ENCODE measurements at places on chromosomes 16 and 17. TPM values are rescaled to one million over a fixed set of nuclear protein-coding genes. Genes with fewer than 3 reads are reported as not detected.

- no peak for DNase-seq
Observed at GRCh38 chr17:4584101-4584916, at the start of gene SMTNL2. Gene SMTNL2 (plus strand): TSS chr17:4584529. CDS start chr17:4584606, 77 bp downstream.

TMC5 gene
- not detected for total RNA-seq

DNA sequence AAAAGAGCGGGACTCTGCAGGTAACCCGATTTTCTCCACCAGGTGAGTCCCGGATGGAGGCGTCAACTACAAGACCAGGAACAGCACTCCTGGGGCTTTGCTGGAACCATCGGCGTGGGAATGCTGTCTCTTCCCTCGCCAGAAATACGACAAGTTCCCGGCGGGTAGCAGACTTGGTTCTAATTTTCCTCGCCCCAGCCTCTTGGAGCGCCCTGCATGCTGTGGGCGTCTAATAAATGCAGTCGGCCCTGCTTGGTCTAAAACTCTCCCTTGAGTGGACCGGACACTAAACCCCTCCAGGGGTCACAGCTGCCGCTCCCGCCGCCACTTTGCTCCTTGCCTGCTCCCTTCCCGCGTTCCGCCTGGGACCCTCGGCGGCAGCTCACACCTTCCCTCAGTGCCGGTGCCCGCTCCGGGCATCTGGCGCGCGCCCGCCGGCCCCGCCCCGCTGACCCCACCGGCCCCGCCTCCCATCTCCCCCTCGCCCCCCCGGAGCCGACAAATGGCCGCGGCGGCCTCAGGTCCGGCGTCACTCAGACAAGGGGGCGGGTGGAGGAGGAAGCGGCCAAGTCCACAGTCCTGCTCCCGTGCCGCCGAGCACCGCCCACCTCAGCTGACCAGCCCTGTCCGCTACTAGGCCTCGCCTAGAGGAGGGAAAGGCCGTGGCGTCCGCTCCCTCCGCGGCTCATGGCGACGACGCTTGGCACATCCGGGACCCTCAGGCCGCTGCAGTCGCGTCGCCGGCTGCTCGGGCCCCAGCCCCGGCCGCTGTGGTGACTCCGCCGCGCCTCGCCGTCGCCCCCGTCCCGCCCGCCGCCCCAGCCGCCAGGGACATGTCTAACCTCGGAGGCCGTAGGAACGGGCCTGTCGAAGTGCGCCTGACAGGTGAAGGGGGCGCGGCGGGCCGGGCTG, 65.8 kb downstream of the KPNA2 start:
- peak; percentile 93 for DNase-seq

DNA sequence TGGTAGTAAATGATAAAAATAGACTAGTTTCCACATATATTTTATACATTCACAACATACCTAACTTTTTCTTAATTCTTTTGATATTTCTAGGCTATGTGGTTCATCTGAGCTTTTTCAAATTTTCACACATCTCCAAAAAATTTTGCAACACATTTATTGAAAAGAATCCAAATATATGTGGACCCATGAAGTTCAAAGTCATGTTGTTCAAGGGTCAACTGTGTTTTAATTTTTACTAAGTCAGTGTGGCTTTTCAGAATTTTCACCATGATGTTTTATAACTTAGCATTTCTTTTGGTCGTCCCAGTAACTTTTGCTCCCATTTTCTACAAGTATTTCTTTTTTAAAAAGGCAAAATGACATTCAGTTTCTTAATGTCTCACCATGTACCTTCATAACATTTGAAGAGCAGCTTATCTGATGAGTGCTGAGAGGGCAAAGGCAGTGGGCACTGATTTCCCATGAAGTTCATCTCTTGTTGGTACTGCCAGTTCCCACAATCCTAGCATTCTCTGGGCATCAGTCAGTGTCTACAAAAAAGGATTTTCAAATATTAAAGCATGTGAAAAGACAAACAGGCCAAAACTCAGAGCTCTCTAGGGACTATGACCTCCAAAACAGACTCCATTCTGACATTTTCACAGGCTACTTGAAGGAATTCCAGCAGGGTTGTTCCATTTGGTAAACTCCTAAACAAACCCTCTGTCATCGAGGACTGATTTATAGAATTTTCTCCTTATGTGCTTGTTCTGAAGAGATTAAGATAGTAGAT, 80.3 kb downstream of the MRTFB start:
- DNase-seq: peak; percentile 43

PROCA1 gene
- 1.6 TPM for total RNA-seq

GRCh38 chr16:80175011-80175410, 365.8 kb upstream of the DYNLRB2 start:
- peak; percentile 32 for DNase-seq

KRTAP3-1 gene
- not detected for total RNA-seq

DNA sequence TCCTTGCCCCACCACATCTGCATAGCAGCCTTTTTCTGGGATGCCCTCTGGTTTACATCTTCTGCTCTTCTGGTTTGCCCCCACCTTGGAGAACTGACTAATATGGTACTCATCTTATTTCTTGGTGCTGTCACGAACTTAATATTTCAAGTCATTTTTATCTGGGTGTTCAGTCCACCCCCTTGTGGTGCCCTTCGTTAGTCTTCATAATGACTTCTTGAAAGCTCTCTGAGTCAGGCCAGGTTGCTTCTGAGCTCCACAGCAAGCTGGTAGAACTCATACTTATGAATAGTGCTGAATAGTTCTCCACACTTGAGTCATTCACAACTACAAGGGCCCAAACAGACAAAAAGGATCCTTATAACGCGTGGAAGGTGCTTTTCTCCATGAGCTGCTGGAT, 35.8 kb upstream of the TEKT3 start:
- DNase-seq: peak; percentile 43

DNA sequence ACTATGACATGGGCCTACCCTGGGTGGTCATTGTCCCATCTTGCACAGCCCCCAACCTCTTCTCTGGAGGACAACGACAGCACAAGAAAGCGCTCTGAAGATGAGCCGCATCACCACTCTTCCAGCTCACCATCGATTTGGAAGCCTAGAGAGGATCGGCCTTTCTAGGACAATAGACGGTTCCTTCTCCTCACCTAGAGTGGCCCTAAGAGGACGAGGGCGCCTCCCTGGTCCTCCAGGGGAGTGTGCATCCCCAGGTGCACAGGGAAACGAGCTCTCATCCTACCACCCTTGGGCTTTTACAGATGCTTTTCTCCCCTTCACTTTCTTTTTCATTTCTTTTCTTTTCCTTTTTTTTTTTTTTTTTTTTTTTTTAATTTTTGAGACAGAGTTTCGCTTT, 20.3 kb upstream of the SLC52A1 start:
- DNase-seq: no peak

DNA sequence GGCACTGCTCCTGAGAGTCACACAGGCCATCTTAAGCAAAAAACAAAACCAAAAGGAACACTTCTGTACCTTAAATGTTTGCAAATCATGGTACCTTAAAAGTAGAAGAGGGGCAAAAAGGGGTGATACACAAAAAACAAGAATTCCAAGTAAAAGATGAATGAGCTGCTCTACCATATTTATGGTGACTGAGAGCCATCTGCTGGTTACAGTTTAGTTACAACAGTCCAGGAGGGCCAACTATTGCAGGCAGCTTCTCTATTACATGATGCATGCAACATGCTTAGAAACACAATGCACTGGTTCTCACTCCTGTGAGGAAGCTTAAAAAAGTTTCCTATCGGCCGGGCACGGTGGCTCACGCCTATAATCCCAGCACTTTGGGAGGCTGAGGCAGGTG, 53.5 kb downstream of the STX8 start:
- DNase-seq: peak; percentile 60

- no peak for DNase-seq
Observed at GRCh38 chr16:24784121-24784520, 54.7 kb downstream of the TNRC6A start.

MT1A gene
- 1.9 TPM for total RNA-seq

SULT1A2 gene
- total RNA-seq: not detected

CTRB2 gene
- not detected for total RNA-seq

MYH2 gene
- not detected for total RNA-seq

- DNase-seq: no peak
Observed at GRCh38 chr16:24879684-24880083, 33.9 kb downstream of the SLC5A11 start.

DNA sequence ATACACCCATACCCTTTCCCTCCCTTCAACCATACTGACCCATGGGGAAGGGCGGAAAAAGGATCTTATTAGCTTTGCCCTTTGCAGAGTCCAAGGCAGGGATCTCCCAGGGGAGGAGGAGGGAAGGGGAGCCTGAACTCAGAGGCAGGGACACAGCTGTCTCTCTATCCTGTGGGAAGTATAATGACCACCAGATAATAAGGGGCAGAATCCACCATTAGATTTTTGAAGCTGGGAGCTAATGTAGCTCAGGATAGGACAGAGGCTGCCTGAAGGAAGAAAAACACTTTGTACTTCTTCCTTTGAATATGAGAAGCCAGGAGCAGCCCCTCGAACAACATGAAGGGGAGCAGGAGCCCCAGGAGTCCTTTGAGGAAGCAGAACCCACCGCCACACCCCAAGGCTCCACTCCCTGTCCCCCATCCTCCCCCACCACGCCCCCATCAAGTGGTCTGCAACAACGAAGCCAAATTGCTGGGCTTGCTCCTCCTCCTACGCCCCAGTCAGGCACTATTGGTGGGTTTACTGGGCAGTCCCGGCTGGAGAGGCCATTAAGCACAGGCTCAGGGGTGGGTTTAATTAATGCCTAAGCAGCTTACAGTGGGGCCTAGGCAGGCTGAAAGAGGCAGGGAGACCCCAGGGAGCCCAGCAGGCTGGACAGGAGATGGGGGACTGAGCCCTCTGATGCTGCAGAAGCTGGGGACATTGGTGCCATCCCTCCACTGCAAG, 5.3 kb downstream of the MPP2 start:
- DNase-seq: no peak

CIBAR2 gene
- not detected for total RNA-seq

DNA sequence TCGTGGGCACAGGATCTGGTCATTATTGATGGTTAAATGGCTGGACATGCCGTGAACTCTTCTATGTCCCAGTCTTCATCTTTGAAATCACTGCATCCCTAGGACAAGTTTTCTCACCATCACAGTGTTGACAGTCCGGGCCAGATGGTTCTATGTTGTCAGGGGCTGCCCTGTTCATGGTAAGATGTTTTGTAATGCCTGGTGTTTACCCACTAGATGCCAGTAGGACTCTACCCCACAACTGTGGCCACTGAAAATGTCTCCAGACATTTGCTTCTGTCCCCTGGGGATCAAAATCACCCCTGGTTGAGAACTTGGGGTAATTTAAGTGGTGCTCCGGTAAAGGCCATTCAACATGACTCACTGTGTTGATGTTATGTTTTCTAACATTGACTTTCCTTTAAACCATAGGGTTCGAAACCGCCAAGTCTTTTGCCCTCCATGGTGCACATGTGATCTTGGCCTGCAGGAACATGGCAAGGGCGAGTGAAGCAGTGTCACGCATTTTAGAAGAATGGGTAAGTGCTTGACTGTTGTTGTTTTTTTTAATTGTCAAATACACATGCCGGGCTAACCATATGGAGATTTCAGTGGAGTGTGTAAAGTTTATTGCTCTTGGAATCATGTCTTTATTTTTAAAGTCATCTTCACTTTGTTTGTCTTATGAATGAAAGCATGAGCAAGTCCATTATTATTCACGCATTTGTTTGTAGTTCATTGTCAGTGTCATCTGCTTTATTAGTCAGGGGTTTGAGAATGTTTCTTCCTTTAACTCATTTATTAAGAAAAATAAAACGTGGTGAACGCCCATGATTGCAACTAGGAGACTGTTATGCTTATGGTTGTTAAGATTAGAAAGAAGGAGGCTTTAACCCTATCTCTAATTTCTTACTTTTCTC, 64.6 kb downstream of the WWOX start:
- DNase-seq: peak; percentile 46

- DNase-seq: peak; percentile 31
Observed at GRCh38 chr17:57085448-57086068, 512 bp downstream of the AKAP1 start.

DNA sequence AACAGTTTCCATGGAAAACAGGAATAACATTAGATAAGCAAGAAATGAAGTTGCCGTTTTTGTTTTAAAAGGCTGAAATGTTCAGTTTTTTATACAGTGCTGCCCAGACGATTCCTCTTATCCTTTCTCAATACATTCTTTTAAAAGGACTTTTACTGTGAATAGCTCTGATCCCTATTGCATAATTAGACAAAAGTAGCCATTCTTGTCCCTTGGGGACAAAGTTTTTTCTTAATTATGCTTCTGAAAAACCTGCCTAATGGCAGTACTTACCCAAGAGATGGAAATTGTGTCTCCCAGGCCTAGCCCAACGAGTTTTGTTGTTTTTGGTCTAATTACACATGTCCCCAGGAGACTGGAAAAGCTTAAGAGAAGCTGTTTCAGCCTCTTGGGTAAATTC, 27.6 kb downstream of the NXPH3 start:
- no peak for DNase-seq

DNA sequence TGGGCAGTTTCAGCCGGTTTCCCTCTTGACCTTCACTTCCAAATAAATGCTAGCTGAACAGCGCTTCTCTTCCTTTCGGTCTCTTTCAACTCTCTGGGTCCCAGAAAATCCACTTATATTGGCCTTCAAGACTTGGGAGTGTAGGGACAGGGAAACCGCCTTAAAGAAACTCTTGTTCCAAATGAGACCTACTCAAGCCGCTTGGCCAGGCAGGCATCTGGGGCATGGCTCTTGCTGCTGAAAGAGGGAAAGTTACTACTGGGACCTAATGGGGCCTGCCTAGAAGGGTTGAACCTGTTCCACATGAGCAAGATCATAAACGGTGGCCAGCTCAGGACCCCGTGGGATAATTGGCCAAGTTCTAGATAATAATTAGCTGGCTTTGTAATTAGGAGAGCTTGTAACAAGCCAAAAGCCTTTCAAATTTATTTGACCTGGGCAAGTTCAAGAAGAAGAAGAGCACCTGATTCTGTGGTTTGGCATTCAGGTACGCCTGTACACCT, 13.2 kb downstream of the CDH1 start:
- no peak for DNase-seq

DNA sequence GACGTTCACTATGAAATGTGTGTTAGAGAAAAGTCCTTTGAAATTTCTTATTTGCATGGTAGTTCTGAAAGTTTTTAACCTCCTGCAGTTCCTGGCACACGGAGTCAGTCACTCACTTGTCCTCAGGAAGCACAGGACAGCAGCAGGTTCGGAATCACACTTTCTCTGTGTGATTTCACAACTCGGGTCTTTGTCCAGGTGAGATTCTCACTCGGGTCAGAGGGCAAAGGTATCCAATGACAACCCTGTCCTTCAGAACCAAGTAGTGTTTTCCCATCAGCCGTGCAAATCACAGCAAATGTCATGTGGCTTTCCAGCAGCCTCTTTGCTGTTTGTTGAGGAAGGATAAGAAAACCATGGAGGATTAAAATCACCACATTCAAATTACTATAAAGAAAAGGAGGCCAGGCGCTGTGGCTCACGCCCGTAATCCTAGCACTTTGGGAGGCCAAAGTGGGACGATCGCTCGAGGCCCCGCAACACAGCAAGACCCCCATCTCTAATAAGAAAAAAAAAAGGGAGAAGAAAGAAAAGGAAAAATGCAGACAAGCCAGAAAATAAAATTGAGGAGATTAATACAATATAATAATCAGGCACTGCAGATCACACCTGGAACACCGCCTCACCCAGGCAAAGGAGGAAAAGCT, 22.0 kb downstream of the ADCY9 start:
- no peak for DNase-seq

Measured in fibroblast of villous mesenchyme (primary cell).